CD4-positive, alpha-beta T cell treated with Interleukin-15 for 4 hours (primary cell): ENCODE measurements at places on chromosomes 4 and X.

DNA sequence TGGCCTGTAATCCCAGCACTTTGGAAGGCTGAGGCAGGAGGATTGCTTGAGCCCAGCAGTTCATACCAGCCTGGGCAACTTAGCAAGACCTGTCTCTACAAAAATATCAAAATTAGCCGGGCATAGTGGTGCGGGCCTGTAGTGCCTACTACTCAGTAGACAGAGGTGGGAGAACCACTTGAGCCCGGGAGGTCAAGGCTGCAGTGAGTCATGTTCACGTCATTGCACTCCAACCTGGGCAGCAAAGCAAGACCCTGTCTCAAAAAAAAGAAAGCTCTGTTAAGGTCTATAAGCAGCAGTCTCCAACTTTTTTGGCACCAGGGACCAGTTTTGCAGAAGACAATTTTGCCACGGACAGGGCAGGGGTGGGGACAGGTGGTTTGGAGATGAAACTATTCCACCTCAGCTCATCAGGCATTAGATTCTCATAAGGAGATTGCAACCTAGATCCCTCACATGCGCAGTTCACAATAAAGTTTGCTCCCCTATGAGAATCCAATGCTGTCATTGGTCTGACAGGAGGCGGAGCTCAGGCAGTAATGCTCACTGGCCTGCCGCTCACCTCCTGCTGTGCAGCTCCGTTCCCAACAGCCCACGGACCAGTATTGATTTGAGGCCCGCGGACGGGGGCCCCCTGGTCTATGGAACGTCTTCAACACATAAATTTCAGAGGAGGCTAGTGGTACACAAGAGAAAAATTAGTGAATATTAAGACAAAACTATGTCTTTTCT is 67.9 kb downstream of the KLHL8 start:
- no peak for DNase-seq

DNA sequence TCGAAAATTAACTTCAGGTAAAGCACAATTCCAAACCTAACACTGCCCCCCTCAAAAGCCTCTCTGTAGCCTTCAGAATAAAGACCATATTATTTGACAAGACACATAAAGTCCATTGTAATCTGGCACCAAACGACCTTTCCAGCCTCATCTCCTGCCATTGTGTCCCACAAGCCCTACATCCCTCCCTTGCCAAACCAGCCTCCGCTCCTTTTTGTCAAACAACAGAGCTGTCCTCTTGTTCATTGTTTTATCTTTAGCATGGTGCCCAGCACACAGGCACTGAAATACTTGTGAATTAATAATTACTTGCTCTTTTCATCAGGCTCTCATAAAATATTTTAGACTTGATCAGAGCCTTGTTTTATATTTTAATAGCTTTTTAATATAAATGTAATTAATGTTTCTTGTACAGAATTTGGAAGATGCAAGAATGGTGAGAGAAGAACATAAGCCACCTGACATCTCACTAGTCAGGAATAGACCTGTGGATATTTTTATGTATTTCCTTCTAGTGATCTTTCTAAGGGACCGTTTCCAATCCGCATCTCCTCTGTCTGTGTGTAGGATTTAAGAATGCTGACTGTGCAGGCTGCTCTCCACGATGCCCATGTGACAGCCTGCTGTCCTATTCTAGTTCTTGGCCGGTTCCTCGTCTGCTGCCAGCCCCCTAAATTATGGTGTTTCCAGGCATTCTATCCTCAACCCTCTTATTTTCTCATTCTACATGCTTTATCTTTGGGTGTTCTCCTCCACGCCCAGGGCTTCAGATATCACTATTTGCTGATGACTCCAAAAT is 3.0 kb upstream of the IRF2 start:
- no peak for DNase-seq

DNA sequence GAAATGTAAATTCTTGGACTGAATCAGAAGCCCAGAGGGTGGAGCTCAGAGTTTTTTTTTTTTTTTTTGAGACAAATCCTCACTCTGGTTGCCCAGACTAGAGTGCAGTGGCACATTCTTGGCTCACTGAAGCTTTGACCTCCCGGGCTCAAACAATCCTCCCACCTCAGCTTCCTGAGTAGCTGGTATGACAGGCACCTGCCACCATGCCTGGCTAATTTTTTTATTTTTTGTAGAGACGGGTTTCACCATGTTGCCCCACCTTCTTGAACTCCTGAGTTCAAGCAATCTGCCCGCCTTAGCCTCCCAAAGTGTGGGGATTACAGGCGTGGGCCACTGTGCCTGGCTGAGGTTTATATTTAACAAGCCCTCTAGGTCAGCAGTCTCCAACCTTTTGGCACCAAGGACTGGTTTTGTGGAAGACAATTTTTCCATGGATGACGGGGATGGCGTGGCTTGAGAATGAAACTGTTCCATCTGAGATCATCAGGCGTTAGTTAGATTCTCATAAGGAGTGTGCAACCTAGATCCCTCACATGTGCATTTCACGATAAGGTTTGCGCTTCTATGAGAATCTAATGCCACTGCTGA is 76.7 kb downstream of the FHIP1A start:
- DNase-seq: no peak

- DNase-seq: no peak
Observed at GRCh38 chr4:33722254-33722653, 2522.1 kb downstream of the ARAP2 start.

- no peak for DNase-seq
Observed at GRCh38 chr4:53321984-53322289, 43.9 kb downstream of the SCFD2 start.

- peak; percentile 33 for DNase-seq
Observed at GRCh38 chrX:149825424-149825823, 43.7 kb downstream of the MAGEA9 start.

DNA sequence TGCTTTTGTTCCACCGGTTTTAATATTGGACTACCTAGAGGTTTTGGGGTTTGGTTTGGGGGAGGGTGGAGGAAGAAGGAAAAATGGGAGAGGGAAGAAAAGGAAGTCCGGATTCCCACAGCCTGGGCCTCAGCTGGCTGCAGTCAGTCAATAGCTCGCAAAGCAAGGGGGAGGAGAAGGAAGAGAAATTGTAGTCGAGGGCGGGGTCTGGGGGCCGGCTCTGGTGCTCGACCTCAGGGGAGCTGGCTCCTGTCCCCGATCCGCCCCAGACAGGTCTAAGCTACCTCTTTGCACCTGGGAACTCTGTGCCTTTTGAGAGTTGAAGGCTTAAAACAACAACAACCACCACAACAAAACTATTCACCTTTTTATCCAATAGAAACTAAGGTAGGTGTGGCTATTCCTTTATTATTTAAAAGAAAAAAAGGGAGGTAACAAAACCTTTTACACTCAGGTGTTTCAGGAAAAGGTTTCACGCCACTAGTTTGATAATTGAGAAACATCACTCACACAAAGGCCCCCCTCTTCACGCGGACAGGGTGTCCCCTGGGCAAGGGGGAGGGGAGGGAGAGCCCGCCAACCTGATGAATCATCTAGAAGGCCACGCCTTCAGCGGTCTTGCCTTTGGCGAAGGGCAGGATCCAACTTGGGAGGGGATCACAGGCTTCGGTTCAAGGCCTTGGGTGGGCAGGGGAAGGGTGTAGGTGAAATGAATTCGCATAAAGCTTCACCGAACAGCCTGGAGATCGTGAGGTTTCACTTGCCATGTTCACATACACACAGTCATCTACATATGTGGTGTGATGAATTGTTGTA is 1.6 kb upstream of the LNX1 start:
- DNase-seq: no peak

DNA sequence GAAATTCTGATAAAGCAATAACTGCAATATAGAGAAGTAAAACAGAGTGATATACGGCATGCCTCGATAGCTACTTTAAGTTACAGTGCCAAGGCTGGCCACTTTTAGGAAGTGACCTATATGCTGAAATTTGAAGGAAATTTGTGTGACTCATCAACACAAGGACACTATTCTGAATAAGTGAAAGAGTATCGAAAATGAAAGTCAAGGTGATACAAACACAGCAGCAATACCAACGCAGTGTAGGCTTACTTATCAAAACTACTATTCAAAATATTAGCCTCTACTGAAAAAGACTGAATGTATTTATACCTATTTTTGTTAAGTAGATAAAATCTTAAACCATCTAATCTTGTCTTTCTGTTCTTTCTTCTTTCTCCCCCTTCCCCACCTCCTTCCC is 459.9 kb upstream of the GNPDA2 start:
- no peak for DNase-seq
